ENCODE measurements at places on chromosomes 3 and 15. TPM values are rescaled to one million over a fixed set of nuclear protein-coding genes. Genes with fewer than 3 reads are reported as not detected.
A peak's percentile ranks its signal among the peaks of the same experiment; 100 is the strongest.

Gene DUOX1
- total RNA-seq: not detected

Gene GLDN
- total RNA-seq: 66.0 TPM

- peak; percentile 28 for DNase-seq
Observed at GRCh38 chr3:190443257-190443656, 6.4 kb downstream of the TMEM207 start.

GRCh38 chr15:76150513-76150912 lies 90.7 kb downstream of the TMEM266 start:
- DNase-seq: no peak

DNA sequence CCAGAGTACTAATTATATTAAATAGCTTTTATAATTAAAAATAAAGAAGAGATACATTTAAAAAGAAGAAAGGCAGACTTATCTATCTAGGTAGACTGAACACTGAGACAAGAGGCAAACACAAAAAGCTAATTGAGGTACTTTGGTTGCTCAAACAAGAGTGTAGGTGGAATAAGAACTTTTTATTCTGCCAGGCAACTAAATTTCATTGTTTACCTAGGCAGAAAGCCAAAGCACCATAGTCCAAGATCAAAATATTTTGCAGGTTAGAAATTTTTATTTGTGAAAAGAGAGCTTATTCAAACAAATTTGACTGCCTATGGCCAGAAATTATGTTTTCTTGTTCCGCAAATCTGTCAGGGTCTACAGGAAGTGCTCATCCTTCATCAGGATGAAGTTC lies 499.6 kb upstream of the GBE1 start:
- no peak for DNase-seq

GRCh38 chr3:184145111-184145524 lies 10.0 kb downstream of the EIF2B5 start:
- peak; percentile 61 for DNase-seq

DNA sequence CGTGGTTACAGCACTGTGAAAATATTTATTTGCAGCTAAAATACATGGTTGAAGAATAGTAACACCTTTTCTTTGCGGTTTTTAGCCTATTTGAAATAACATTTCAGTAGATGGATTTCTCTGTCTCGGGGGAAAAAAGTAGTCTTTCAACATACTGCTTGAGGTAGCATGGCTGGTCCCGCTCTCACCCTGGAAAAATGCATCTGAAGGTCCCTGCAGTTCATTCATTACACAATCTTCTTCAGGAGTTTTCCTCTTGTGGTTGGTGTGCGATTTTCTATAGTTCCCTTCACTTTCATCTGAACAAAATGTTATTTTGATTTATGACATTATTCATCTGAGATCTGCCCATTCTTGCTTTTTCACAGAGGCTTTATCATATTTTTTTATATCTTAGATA lies 75.9 kb downstream of the STRIT1 start:
- no peak for DNase-seq

DNA sequence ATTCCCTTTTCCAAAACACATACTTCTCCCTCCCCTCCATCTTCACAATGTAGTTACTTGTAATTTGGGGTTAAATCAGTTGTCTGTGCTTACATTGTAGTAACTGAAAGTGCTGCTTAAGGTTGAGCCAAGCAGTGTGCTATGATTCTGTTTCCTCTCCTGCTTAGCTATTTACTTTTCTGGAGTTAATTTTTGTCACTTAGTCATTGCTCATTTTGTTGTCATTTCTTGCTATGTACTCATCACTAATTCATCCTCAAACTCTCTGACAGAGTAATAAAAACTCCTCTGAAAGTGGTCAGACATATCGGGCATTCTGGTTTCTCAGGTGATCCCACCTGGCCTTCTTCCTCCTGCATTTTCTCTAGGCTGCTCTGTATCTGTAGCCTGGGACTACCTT lies 80.7 kb downstream of the PPARG start:
- DNase-seq: no peak

DNA sequence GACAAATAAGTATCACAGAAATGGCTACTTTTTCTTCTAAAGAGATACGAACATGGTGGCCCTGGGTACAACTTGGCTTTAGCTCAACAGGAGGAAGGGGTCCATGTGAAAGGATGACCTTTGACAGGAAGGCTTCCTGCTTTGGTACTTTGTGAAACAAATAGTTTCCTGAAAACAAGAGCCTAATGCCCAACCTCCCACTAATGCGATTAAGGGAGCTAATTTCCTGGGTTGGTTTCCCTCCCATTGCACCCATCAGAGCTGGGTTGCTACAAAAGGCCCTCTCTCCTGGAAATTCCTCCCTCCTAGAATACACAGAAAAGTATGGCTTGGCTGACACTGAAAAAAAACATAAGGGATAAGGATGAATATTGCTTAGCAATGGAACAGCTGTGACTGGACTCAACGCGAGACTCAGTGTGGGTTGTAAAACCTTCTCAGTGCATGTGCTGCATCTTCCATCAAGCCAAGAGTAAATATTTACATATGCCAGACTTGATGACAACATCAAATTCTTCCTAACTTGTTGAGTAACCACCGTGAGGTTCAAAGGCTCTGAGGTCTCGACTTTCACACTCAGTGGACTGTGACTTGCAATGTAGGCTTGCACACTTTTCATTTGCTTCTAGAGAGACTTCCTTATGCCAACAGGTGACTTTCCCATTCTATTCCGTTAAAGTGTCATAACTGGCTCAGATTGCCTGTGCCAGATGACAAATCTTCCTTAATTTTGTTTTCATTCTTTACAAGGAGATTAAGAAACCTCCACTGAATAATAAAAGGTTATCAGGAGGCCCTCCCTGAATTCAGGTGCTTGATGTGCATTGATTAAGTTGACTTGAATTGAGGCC lies 60.1 kb downstream of the ADAMTS9 start:
- peak; percentile 19 for DNase-seq

DNA sequence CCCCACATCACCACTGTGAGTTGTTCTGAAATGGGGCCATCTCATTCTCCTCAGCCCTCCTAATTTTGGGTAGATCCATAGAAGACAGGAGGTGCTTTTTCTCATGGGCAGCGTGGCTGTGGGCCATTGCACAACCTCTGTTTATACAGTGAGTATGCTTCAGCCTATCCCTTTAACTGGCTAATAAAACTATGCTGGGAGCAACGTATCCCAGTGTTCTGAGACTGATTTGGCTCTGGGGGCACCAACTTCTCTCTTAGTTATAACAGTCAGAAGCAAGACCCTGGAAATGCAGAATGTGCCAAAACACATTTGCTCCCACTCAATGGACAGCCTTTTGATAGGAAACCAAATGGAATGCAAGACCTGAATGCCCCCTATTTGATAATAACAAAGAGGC lies 97.1 kb upstream of the ICE2 start:
- peak; percentile 28 for DNase-seq

DNA sequence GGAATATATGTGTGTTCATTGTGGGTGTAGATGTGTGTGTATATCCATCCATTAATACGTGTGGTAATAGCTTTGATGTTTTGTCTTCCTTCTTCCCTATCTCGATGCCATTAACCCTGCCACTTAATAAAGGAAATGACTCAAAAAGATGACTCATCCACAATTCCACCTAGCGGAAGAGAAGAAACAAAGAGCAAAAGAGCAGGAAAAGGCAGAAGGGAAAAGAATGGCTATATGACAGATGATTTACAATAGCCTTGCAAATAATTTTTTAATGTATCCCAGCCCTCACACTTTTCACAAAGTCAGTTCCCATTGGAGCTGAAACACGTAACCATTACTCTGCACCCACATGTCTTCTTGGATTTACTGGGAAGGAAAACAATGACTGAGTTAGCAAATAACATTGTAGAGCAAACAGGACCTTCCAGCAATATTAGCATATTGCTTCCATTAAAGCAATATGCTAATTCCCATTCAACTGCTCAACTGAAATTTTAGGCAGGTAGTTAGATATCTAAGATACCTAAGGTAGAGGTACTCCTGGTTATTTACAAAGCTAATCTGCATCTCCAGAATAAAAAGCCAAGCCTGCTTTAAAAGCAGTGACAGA lies 197.2 kb downstream of the KCNAB1 start:
- peak; percentile 59 for DNase-seq

Gene ADAMTSL3
- total RNA-seq: 0.17 TPM

- DNase-seq: no peak
Observed at GRCh38 chr15:99433026-99433756, 132.6 kb upstream of the MEF2A start.

GRCh38 chr15:50378776-50379175 lies 23.8 kb upstream of the GABPB1 start:
- no peak for DNase-seq

GRCh38 chr3:47978386-47978785 lies 37.8 kb downstream of the MAP4 start:
- DNase-seq: no peak

Gene SCG5
- 0.95 TPM for total RNA-seq

GRCh38 chr3:152255290-152255689 lies 13.4 kb upstream of the MBNL1 start:
- DNase-seq: no peak

GRCh38 chr15:100905850-100906249 lies 13.3 kb upstream of the LRRK1 start:
- DNase-seq: no peak

DNA sequence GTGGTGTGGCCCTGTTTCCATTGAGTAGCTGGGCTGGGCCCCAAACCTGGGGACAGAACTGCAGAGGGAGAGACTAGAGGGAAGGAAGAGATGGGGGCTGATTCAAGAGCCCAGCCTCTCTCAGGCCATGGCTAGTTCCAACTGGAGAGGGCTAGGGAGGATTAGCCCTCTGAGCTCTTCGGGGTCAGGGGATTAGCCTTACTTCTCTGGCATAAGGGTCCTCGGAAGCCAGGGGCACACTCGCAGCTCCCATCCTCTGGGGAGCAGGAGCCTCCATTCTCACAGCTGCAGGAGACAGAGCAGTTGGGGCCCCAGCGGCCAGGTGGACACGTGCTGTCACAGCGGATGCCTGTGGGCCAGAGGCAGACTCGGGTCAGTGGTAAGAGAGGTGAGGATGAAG lies 53.3 kb downstream of the RAB11A start:
- DNase-seq: no peak

GRCh38 chr15:40789999-40790398 lies 16.9 kb upstream of the ZFYVE19 start:
- DNase-seq: no peak

DNA sequence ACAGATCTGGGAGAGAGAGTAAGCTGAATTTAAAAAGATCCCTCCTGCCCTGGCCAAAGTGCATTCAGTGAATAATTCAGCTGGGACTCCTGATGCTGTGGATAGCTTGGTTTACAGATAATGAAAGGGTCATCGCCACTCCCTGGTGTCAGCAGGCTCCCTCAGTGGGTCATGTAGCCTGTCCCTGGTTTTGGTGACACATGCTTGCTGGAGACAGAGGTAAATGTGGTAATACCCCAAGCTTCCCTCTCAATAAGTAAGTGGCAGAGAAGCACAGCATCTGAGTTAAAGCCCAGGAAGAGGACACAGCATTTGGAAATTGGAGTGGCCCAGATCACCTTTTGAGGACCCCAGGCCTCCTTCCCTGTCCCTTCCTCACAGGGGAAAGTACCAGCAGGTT lies 1.8 kb downstream of the TMEM115 start:
- DNase-seq: no peak

GRCh38 chr3:14242490-14243311 lies 64.1 kb downstream of the LSM3 start:
- DNase-seq: no peak

Gene GOLGA8H
- not detected for total RNA-seq

DNA sequence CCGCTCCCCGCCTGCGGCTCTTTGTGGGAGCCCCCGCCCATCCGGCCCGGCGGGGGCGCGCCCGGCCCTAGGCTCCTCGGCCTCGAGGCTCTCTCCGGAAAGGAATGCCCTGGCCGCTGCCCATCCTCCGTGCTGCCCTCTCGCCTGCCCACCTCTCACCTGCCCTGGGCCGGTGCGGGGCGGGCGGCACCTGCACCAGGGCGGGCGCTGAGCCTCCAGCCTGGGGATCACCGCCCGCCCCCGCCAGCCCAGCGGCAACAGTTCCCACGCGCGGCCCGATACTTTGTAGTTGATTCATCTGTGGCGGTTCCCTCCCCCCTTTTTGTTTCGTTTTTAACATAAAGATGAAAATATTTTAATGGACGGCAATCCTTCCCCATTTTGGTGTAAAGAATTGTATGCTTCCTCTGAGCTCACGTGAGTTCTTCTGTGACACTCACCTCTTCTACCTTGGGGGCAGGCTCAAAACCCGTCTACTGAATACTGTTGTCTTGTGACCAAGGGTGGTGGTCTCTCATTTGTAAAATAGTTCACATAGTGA lies 1.9 kb downstream of the KLF13 start:
- DNase-seq: no peak

GRCh38 chr15:92848852-92849598 lies 51.1 kb upstream of the CHD2 start:
- no peak for DNase-seq

DNA sequence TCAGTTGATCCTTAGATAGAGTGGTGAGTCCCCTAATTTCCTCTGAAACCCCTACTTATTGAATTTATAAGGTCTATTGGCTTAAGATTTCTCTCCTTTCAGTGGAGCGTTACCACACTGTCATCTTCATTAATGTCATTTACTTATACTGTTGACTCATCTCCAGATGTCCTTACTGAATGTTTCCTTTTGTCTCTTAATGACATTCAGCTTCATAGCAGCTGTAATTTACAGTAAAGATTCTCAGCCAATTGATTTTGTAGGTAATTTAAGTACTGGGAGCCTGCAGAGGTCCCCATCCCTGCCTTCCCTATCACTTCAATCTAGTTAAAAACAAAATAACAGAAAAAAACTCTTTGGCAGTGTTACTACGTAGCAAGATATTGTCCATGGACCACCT lies 18.8 kb downstream of the STX19 start:
- DNase-seq: no peak

GRCh38 chr3:129224984-129225393 lies 24.4 kb upstream of the COPG1 start:
- peak; percentile 94 for DNase-seq

Gene PLSCR5
- total RNA-seq: not detected

- no peak for DNase-seq
Observed at GRCh38 chr3:99332276-99332675, 306.1 kb upstream of the COL8A1 start.

Gene CNTN6
- total RNA-seq: 0.37 TPM

Data from H4 (cell line).